PC-9 (cell line): ENCODE measurements at places on chromosomes 7 and 10. TPM values are rescaled to one million over a fixed set of nuclear protein-coding genes. Genes with fewer than 3 reads are reported as not detected.

The EVX1 gene
- not detected in 2 replicates for total RNA-seq

DNA sequence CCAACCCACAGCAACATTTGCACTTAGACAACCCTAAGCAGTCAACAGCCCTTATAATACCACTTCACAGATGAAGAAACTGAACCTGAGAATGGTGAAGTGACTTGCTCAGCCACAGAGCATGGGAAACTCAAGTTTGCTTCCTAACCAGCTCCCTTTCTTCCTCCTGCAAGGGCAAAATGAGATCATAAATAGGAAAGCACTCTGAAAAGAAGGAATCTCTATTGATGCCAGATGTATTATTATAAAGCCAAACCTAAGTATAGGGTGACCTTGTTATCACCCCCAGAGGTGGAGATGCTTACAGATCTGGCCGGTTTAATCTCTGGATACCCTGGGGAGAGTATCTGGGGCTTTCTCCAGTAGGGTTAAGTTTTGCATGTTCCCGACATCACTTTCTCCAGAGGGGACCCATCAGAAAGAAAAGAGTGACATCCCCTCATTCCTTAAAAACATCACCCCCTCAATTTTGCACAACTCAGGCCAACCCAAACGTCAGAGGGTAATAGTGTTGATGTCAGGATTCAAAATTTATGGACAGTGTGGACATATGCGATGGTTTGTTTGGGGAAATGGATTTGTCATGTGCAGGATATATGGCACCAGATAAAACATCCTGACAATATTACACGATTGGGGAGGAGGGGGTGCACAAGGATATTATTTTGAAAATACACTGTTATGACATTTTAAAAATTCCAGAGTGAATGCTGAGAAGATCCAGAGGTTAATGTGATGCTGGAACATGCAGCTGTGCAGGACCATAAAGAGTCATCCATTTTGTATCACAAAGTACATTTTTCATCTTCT is 24.0 kb upstream of the XPNPEP1 start:
- H3K4me3 ChIP-seq, result no peak overlapping the region
- no peak for DNase-seq
- H3K27ac ChIP-seq, result no peak overlapping the region
- H3K27me3 ChIP-seq, result no peaks in the 10 kb centered on the region
- H3K36me3 ChIP-seq, result no peaks in the 10 kb centered on the region
- no peaks in the 10 kb centered on the region for H3K4me1 ChIP-seq

The ACTR1A gene
- total RNA-seq, result 25.8 and 29.4 TPM in 2 replicates

The FAM13C gene
- total RNA-seq, result not detected in 2 replicates

DNA sequence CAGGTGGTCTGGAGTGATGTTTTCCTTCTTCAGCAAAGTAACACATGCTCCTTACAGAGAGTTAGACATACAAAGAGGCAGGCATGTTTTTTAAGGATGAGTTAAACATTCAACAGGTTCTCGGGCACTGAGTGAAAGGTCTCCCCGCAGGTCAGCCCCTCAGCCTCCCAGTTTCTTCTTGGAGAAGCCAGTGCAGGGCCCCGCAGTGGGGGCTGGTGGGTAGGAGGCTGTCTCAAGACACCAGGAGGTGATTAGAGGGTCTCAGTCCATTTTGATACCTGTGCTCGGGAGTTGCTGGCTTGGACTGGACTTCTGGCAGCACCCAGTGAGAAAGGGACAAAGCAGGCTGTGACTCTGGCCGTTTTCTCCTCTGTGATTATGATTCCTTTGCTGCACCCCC is 78.6 kb upstream of the ZNF479 start:
- no peak overlapping the region for H3K27ac ChIP-seq
- no peak for DNase-seq
- no peaks in the 10 kb centered on the region for H3K4me1 ChIP-seq
- H3K27me3 ChIP-seq, result peaks cover 7% of the 10 kb centered on the region; the same call in 1 of the 2 replicates
- no peak overlapping the region for H3K4me3 ChIP-seq
- H3K36me3 ChIP-seq, result no peaks in the 10 kb centered on the region

DNA sequence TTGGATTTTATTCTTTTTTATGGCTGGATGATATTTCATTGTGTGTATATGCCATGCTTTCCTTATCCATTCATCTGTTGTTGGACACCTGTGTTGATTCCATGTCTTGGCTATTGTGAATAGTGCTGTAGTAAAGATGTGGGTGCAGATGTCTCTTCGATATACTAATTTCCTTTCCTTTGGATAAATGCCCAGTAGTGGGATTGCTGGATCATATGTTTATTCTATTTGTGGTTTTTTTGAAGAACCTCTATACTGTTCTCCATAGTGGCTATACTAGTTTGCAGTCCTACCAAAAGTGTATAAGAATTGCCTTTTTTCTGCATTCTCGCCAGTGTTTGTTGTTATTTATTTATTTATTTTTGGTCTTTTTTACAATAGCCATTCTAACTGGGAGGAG is 159.8 kb downstream of the WNT2 start:
- no peak for DNase-seq
- no peak overlapping the region for H3K27ac ChIP-seq
- H3K36me3 ChIP-seq, result no peaks in the 10 kb centered on the region
- no peaks in the 10 kb centered on the region for H3K27me3 ChIP-seq

GRCh38 chr10:80509403-80510161 is 28.1 kb upstream of the SH2D4B start:
- peaks cover 82% of the 10 kb centered on the region for H3K4me1 ChIP-seq
- peak; percentile 87 for DNase-seq
- H3K36me3 ChIP-seq, result peaks cover 52% of the 10 kb centered on the region
- no peak overlapping the region for H3K4me3 ChIP-seq
- peak overlapping the region; percentile 99 for H3K27ac ChIP-seq
- H3K27me3 ChIP-seq, result no peaks in the 10 kb centered on the region

The ANKRD61 gene
- 0.37 TPM in 1 of 2 replicates, not detected in the other for total RNA-seq
